ENCODE measurements at places on chromosomes 13 and 19. TPM values are rescaled to one million over a fixed set of nuclear protein-coding genes. Genes with fewer than 3 reads are reported as not detected.

PPM1N gene
- 2.3 TPM for total RNA-seq

DIAPH3 gene
- total RNA-seq: 24.0 TPM

NLRP11 gene
- not detected for total RNA-seq

MAST1 gene
- 1.5 TPM for total RNA-seq

DKKL1 gene
- not detected for total RNA-seq

FCHO1 gene
- 56.8 TPM for total RNA-seq

OCEL1 gene
- 9.3 TPM for total RNA-seq

MATK gene
- total RNA-seq: 13.7 TPM

FUT6 gene
- total RNA-seq: not detected

CGB1 gene
- not detected for total RNA-seq

CYP4F11 gene
- total RNA-seq: not detected

DLL3 gene
- 0.79 TPM for total RNA-seq

LIM2 gene
- total RNA-seq: not detected

GPR12 gene
- not detected for total RNA-seq

POU2F2 gene
- 30.0 TPM for total RNA-seq

RASGRP4 gene
- 0.41 TPM for total RNA-seq

LYPD3 gene
- 1.5 TPM for total RNA-seq

PNMA8B gene
- 0.35 TPM for total RNA-seq

BRSK1 gene
- 2.2 TPM for total RNA-seq

SELENOV gene
- total RNA-seq: not detected

SOX1 gene
- total RNA-seq: not detected

SPC24 gene
- total RNA-seq: 102 TPM

AKAP11 gene
- total RNA-seq: 24.2 TPM

SHD gene
- not detected for total RNA-seq

KASH5 gene
- 2.4 TPM for total RNA-seq

ONECUT3 gene
- total RNA-seq: not detected

RNF113B gene
- total RNA-seq: not detected

LHB gene
- not detected for total RNA-seq

ZNF681 gene
- 3.1 TPM for total RNA-seq

ZNF177 gene
- 0.91 TPM for total RNA-seq

RYR1 gene
- total RNA-seq: 0.96 TPM

CPAMD8 gene
- 0.41 TPM for total RNA-seq

GJB2 gene
- 0.89 TPM for total RNA-seq

ELSPBP1 gene
- not detected for total RNA-seq

ZNF14 gene
- 8.4 TPM for total RNA-seq

POU4F1 gene
- total RNA-seq: not detected

Measured in activated naive CD4-positive, alpha-beta T cell treated with anti-CD3 and anti-CD28 coated beads for 36 hours (primary cell).